ENCODE measurements at places on chromosomes 7 and 10.

DNA sequence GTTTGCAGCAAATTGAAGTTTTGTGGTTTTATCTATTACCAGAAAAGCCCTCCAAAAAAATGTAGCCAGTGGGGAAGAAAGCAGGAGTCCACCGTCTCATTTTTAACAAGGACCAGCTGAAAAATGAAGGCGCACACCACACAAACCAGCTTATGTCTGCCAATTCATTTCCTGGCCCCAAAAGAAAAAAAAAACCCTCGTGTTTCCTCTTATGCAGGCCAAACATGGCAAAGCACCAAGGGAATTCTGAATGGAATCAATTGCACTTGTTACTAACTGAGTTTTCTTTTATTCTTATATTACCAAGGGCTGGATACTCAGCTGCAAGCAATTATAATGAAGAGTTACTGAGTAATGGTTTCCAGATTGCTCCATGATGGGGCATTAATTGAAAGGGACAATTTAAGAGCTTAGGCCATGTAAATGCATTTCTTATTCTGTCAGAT lies 428.3 kb upstream of the NPVF start:
- DNase-seq = no peak

GRCh38 chr7:98831641-98832221 lies 38.1 kb downstream of the TMEM130 start:
- no peak for DNase-seq

GRCh38 chr10:33193701-33194521 lies 140.6 kb downstream of the NRP1 start:
- no peak for DNase-seq

- DNase-seq = no peak
Measured at GRCh38 chr10:47245731-47246350, 54.2 kb upstream of the GDF10 start.

DNA sequence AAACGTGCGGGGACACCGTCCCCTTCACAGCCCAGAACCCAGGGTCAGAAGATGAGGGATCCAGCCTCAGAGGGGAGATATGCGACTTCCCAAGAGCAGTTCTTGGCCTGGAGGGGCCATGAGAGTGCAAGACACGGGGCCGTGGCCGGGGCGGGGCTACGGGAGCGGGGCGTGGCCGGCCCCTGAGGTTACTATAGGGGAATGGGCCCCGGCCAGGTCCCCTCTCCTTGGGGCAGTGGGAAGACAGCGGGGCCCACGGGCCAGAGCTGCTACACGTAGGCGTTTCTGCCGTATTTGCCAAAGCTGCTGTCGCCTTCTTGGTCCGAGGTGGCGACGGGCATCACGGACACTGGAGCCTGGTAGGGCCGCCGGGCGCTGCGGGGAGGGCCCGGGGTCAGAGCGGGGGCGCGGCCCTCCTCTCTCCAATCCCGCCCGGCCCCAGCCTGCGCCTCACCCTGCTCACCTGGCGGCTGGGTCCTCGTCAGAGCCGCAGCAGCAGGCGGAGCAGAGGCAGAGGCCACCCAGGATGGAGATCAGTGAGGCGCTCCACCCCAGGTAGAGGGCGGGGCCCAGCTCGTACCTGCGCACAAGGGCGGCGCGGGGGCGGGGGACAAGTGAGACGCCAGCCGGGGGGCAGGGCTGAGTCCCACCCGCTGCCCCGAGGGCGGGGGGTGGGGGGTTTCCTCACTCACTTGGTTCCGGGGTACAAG lies 5.3 kb downstream of the CLDN15 start:
- no peak for DNase-seq
